ENCODE measurements at places on chromosomes 4 and X.

DNA sequence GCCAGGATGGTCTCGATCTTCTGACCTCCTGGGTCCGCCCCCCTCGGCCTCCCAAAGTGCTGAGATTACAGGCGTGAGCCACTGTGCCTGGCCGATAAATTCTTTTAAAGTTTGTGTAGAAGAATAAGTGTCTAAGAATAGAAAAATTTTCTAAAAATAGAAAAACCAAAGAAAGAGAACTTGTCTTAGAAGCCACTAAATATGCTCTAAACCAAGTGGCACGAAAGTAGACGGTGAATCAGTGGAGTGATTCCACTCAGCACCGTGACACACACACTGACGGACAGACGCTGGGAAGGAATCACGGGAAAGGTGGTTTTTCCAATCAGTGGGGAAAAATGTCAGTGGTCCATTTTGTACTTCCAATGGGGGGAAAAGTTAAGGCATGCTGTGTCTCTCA, 72.7 kb upstream of the PSAPL1 start:
- no peak for DNase-seq

- DNase-seq = no peak
Observed at GRCh38 chr4:63049278-63049677, 1360.0 kb downstream of the TECRL start.

DNA sequence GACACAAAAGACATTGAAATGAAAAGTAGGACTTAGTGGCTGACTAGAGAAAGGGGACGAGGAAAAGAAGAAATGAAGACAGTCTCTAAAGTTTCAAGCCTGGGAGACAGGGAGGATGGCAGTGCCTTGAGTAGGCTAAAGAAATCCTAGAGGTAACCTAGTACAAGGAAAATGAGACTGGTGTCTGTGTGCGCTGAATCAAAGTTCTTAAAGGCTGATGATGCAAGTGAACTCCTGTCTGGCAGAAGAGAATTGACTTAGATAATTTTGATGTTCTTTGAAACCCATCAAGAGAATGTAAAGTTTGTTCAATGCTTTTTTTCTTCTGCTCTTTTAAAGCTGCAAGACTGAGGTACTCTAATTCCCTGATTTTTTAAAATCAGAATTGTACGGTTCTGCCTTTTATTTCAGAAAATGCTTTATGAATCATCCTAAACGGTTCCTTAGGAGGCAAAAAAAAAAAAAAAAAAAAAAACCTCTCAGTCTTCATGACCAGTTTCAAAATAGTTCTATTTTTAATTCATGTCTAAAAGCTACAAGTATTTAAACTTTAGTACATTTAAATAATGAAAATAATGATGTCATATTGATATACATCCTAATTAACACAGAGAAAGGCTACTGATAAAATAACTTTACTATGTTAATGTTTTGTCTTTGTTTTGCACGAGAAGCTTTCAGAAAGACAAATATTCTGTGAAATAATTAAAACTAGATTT, 189.8 kb downstream of the PPP3CA start:
- DNase-seq = no peak

- no peak for DNase-seq
Observed at GRCh38 chrX:57422289-57422688, 135.8 kb downstream of the FAAH2 start.

DNA sequence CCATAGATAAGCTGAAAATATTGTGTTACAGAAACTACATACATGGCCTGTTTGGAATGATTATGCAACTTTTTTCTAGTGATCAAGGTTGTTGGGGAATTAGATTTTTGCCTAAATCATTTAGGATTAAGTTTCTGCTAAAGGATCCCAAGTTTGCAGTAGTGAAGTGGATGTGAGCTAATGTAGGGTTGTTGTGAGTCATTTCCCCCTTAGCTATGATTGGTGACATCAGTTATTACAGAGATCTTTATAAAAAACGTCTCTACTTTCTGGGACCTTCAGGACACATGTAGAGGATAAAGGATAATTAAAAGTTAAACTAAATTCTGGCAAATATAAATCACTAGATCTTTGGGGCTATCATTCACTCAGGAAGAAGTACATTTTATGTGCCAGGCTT, 133.3 kb downstream of the GATB start:
- no peak for DNase-seq

DNA sequence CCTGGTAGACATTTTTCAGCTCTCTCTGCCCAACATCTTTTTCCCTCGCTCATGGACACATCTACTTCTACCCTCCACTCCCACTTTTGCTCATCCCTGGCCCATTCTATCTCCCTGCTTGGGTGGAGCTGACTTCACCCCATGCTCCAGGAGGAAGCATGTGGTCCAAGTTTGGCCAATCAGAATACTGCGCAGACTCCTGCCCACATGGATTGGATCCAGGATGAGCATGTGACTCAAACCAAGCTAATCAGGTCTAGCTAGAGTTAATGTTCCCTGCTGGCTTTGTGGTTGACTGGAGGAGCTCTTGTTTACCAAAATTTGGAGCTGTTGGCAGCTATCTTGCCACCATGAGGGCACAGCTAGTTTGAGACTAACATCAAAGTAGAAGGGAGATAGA, 22.7 kb downstream of the SMIM20 start:
- DNase-seq = no peak

DNA sequence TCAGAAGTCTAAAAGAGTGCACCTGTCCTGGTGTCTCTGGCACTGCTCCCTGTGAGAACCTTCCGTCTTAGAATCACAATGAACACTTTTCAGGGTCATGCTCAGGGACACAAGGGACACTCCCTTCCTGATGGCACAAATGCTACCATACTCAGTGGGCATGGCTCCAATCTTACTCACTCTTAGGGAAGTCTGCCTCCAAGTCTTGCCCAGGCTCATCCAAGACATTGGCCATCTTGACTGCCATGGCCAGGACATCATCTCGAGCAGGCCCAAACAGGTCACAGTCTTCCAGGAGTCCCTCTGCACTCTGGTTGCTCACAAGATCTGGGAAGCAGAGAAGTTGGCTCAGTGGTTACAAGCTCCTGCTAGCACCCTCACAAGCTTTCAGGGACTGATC, 8.8 kb downstream of the ZMYM3 start:
- no peak for DNase-seq

DNA sequence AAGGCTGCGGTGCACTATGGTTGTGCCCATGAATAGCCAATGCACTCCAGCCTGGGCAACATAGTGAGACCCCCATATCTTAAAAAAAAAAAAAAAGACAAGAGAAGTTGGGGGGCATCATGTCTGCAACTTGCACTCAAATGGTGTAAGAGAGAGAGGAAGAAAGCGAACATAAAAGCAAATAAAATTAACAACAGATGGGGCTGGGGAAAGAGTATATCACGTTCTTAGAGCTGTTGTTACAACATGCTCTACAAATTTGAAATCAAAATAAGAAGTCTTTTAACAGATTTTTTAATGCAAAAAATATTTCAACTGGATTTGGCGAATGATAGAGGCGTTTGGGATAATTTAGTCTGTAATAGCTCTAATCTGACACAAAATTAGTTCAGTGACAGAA, 144.9 kb downstream of the FNIP2 start:
- no peak for DNase-seq

Data from DMS53 (cell line).